ENCODE measurements at places on chromosomes 4 and X. TPM values are rescaled to one million over a fixed set of nuclear protein-coding genes. Genes with fewer than 3 reads are reported as not detected.
A peak's percentile ranks its signal among the peaks of the same experiment; 100 is the strongest.

The BRS3 gene
- not detected for total RNA-seq

GRCh38 chr4:140704964-140705363 lies 51.2 kb downstream of the TBC1D9 start:
- DNase-seq = no peak

- DNase-seq = no peak
Observed at GRCh38 chr4:96039803-96040436, 200.0 kb downstream of the PDHA2 start.

DNA sequence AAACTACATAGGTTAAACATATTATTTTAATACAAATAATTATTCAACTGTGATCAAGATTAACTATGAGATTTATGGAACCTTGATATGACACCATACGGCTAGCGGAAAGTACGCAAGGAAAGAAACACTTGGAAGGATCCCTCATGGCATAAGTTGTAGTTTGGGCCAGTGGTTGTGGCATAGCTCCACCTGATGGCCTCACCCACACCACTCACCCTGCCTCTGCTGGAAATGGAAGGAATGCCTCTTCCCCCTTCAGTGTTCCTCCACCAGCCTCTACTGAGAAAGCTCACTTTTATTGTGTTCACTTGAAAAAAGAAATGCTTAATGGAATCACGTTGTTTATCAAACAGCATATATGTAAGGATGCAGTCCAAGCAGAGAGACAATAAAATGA lies 86.4 kb downstream of the BMP15 start:
- no peak for DNase-seq

DNA sequence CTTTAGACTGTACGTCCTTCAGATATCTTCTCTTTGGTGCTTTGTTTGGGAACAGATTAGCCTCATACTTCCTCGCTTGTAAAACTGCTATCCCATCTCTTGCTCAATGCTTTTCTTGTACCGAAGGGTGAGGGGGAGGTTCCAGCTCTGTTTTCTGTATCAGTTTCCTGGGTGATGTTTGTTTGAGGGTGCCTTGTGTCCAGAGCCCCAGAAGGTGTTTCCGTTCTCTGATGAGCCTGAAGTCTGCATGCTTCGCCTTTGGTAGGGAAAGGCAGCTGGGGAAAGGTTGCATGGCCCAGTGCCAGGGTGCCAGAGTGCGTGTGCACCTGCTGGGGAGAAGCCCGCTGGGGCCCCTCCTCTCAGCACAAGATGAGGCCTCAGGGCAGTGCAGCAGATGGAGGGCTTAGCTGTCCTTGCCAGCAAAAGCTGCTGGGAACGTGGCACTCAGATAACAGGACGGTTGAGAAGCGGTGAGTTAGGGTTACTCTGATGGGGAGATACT lies 73.7 kb downstream of the TBL1X start:
- DNase-seq = no peak

DNA sequence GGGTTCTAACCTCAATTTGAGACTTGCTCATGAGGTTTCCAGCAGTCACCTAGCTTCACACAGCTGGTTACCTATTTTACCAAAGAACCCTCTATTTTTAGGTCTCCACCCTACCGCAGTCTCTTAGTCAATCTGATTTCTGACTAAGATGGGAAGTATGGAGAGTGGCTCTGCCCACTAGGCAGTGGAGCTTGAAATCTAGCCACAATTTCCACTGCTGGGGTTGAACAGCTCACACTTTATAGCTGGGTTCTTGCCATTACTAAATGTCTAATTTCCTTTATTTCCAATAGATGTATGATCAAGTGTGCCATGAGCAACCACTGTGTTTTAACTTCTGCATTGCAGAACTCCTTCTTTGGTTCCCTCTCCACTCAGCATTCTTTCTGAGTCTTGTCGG lies 43.1 kb downstream of the GASK1B start:
- DNase-seq = peak; percentile 59

The GYG2 gene
- 5.2 TPM for total RNA-seq

DNA sequence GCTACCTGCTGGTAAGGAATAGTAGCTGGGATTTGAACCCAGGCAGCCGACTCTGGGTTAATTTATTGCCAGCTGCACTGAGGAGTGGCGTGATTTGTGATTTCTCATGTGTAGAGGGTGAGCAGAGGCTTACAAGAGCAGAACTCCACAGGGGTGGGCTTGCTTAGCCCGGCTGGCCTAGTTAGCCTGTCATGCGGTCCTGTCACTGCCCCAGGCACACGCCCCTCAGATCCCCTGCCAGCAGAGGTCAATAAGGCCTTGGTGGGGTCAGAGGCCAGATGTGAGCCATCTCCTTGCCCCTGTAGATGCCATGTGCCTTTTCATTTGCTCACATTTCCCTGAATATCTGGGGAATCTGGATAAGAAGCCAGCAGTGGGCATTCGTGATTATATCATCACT lies 13.4 kb downstream of the NSDHL start:
- no peak for DNase-seq

The NDUFA1 gene
- 169 TPM for total RNA-seq

- no peak for DNase-seq
Observed at GRCh38 chr4:33923469-33923868, 2320.8 kb downstream of the ARAP2 start.

DNA sequence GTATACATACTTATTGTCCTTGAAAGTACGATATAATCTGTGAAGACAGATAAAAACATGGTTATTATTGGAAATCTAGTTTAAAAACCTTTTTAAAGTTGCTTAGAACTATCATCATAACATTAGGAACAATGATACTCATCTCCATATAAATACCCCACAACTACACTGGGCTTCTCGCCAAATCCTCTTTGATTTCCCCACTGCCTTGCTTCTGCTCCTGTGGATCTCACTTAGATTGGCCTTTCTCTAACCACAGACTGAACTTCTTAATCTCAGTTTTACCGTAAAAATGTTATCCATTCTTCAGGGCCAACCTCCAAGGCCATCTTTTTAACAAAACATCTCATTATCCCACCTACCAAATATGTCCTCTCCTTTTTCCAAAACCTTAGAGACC lies 77.6 kb downstream of the PRKG2 start:
- peak; percentile 69 for DNase-seq
